DMS53 (cell line): ENCODE measurements at places on chromosomes 2 and 18.
A peak's percentile ranks its signal among the peaks of the same experiment; 100 is the strongest.

- DNase-seq, result no peak
Measured at GRCh38 chr18:12276736-12277554, 22.8 kb downstream of the CIDEA start.

DNA sequence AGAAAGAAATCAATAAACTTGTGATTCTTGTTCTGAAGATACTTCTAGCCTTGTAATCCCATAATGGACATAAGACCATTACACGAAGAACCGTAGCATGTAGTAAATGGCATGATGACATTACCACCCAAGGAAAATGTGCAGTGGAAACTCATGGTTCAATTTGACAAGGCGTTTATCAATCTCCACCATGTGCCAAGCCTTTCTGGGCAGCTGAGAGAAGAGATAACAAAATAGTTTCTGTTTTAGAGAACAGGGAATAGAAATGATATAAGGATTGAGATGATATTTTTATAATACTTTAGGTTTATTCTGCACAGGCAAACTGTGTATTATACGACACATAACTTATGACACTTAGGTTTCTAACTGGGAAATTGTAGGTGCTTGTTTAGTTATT is 19.2 kb downstream of the ABI2 start:
- DNase-seq, result no peak

- DNase-seq, result peak; percentile 70
Measured at GRCh38 chr2:212005085-212005671, 533.4 kb downstream of the ERBB4 start.

GRCh38 chr18:58239879-58240278 is 195.9 kb downstream of the NEDD4L start:
- DNase-seq, result peak; percentile 24

DNA sequence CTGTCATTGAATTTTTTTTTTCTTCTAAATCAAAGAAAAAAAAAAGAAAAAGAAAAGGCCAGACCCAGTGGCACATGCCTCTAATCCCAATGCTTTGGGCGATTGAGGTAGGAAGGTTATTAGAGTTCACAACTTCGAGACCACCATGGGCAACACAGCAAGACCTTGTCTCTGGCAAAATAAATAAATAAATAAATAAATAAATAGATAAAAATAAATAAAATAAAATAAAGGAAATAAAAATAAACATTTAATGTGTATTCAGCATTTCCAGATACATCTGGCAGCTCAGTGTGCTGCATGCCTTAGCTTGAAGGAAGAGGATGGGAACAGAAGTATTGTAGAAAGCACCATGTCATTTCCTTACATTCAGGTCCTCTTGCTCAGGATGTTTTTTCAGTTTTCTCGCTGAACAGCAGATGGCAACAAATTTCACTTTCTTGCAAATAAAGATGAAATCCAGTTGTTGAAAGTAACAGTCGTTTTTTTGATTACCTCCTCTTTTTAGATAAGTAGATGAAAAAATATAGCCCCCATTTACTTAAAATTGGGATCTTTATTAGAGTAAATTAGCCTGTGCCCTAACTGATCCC is 25.7 kb upstream of the FAM178B start:
- peak; percentile 91 for DNase-seq

GRCh38 chr2:222318026-222318711 is 19.4 kb upstream of the PAX3 start:
- peak; percentile 90 for DNase-seq

DNA sequence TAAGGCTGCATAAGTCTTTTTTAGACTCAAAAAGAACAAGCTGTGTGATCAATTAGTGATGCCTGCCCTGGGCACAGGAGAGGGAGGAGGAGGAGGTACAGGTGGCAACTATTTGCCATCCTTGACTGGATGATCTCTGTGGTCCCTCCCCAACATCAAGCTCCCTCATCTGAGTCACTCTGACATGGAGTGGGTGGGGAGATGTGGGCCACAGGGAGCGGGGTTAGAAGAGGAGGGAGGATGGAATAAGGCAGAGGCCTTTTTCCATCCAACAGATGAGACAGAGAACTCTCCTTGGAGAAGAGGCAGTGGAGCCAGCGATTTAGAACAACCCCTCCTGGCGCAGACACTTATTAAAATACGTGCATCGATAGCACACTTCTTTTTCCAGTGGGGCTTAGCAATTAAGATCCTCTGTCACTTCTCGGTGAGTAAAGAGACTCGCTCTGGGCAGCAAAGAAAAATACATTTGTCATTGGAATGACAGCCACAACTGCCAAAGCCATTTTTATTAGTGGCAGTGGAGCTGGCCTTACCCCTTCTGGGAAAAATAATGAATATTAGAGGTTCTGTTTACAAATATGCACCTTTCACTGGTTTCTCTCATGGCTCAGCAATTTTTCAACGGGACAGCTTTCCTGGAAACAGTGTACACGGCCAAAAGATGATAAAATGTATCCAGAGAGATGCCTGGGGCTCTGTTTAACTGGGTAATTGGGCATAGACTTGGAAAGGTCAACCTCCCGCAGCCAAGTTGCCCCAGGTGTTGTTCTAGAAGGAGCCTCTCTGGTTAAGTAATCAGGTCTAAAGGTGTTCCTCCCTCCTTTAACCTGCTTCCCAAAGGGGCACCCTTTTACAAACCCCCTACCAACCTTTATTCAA is 238.4 kb upstream of the CXCR4 start:
- no peak for DNase-seq

DNA sequence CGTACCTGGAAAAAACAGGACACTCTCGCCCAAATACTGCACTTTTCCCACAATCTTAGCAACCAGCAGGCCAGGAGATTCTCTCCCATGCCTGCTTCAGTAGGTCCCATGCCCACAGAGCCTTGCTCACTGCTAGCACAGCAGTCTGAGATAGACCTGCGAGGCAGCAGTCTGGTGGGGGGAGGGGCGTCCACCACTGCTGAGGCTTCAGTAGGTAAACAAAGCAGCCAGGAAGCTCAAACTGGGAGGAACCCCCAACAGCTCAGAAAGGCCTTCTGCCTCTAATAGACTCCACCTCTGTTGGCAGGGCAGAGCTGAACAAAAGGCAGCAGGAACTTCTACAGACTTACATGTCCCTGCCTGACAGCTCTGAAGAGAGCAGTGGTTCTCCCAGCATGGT is 1202.8 kb upstream of the ACVR2A start:
- DNase-seq, result peak; percentile 73

- DNase-seq, result no peak
Measured at GRCh38 chr2:44906972-44907371, 34.5 kb upstream of the SIX3 start.

GRCh38 chr2:102978091-102978490 is 216.3 kb downstream of the TMEM182 start:
- DNase-seq, result no peak

DNA sequence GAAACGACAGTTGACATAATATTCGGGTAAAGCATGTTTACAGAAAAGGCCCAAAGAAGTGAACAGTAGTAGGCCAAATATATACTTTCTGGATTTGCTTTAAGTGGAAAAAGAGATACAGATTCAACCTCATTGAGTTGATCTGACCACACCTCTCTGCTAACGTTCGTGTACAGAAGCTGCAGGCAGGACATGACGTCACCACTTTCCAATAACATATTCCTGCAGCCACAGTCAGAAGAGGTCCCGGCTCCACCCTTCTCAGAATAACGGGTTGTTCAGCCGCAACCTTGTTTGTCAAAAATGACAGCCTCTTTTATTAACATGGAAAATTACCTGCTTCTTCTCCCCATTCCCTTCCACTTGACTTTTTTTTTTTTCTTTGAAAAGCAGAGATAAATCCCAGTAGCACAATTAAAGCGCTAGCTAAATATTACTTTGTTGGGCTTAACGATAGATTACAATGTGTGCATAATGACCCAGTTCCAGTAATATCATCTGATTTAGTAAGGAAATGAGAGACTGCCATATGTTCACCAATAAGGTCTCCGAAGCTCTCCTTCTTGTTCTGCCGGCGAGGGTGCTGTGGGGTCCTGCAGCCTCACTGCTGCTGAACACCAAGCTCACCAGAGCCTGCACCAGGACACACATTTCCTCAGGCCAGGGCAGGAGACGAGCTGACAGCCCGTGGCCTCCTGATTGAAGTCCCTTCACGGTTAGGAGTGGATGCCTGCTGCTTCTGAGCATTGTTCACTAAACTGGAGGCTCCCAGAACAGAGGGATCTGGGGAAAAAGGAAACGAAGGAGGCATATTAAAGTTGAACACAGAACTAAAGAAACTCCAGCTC is 451.0 kb upstream of the SALL3 start:
- DNase-seq, result no peak

DNA sequence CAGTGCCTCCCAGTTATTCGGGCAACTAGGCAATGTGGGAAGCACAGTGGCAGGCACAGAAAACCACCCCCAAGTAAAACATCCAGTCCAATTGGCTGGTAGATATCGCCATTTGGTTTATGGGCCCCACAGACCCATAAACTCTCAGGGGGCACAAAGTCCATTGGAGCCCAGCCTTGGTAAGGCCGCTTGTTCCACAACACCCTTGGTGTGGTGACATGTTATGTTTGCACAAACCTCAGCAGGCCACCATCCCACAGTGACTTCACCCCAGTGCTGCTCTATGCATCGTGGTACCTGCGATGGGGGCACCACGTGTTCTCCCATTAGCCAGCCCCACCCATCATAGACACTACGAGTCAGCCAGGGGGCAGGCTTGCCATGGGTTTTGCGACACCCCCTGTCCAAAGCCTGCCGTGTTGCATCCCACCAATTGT is 18.5 kb downstream of the PHOSPHO2 start:
- DNase-seq, result no peak

- DNase-seq, result no peak
Measured at GRCh38 chr2:173502296-173502695, 147.6 kb downstream of the CDCA7 start.

GRCh38 chr2:221569425-221569845 is 2.7 kb downstream of the EPHA4 start:
- no peak for DNase-seq

DNA sequence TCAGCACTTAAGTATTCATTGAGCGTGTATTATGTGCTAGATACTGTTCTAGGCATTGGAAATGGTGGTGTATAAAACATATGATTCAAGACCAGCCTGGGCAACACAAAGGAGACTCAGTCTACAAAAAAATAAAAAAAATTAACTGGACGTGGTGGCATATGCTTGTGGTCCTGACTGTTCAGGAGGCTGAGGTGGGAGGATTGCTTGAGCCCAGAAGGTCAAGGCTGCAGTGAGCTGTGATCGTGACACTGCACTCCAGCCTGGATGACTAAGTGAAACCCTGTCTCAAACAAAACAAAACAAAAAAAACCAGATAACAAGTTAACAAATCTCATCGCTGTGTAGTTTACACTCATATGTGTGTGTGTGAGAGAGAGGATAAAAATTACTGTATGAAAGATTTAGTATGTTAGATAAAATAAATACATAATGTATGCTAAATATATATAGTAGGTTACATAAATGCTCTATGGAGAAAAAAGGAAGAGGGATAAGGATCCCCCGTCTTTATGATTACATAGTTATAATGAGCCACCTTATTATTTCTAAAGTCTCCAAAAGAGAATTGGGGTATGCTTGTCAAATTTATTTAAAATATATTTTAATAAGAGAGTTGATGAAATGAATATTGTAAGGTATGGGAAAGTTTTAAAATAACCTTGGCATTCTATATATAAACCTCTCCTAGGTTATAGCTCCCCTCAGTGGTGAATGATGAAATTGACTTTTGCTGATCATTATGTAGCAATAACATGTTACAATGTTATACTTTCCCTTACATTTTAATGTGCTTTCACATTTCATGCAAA is 69.2 kb downstream of the EHBP1 start:
- DNase-seq, result peak; percentile 71

DNA sequence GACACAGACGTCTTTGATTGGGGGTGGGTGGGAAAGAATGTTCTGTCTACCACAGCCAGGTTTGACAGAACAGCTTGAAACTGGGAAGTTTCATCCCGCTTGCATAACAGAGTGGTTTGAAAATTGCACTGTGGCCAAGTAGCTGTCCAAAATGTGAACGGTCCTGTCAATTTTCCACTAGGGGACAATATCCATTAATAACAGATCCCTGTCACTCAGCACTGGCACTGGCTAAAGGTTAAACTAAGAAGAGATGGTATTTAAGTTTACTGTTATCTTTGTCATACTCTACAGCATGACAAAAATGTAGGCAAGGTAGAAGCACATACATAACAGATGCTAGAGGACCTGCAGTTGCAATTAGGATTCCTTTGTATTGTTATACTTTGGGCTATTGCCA is 55.6 kb upstream of the ACMSD start:
- no peak for DNase-seq

DNA sequence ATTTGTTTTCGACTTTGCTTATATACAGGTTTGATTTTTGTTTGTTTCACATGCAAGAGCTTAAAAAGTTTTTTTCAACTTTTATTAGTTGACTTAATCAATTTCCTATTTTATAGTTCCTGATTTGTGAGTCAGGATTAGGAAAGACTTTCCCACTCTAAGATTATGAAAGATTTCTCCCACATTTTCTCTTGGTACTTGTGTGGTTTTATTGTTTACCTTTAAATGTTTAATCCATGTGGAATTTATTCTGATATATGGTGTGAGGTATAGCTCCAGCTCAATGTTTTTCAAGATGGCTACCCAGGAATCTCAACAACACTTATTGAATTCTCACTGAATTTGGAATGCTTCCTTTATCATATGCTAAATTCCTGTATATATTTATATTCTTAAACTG is 117.8 kb upstream of the LGALSL start:
- DNase-seq, result no peak

DNA sequence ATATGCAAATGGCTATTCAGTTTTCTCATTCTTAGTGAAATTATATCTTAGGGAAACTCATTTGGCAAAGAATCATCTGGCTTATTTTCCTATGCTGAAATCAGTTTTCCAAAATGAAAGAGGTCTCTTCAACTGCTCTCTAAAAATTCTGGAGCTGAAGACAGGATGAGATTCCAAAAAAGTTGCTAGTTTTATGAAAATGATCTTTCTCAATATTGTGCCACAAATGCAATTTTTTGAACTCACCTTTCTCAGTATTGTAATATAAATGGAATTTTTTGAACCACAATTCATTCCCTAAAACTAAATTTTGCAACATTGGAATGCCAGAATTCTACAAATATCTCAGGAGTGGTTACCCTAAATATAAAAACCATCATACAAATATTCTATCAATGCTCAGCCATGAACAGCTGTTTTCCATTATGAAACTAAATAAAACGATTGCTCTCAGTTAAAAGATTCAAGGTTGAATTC is 147.7 kb upstream of the PKDCC start:
- DNase-seq, result no peak

- no peak for DNase-seq
Measured at GRCh38 chr18:43970656-43971055, 693.4 kb upstream of the SYT4 start.

DNA sequence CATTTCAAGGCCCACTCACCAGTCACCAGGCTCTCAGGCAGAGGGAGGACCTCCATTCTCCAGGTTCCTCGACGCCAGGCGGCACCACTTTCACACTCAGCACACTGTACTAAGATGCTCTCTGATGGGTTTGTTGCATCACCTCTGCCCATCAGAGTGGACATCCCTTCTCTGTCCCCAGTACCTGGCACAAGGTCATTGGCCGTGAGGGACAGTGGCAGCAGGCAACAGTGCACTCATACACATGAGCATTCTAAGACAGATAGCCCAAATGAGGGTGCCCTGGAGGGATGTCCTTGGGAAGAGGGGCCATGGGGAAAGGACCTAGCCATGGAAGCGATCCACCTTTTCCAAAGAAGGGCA is 3.0 kb upstream of the ADRA2B start:
- no peak for DNase-seq
